ENCODE measurements at places on chromosomes 3 and 15. TPM values are rescaled to one million over a fixed set of nuclear protein-coding genes. Genes with fewer than 3 reads are reported as not detected.

Gene TRH
- polyA plus RNA-seq, result 0.14 TPM

Gene TGM4
- 0.09 TPM for polyA plus RNA-seq

Gene TEX9
- 17.4 TPM for polyA plus RNA-seq

Gene SPRED1
- polyA plus RNA-seq, result 41.3 TPM

Gene CCDC33
- 2.6 TPM for polyA plus RNA-seq

Gene DLEC1
- polyA plus RNA-seq, result 10.4 TPM

Gene NLGN1
- polyA plus RNA-seq, result 6.7 TPM

Gene TMEM158
- 1.8 TPM for polyA plus RNA-seq

Gene ZPLD1
- not detected for polyA plus RNA-seq

All from right lung (tissue), 10 donors.